ENCODE measurements at places on chromosomes 4 and X. TPM values are rescaled to one million over a fixed set of nuclear protein-coding genes. Genes with fewer than 3 reads are reported as not detected.

DNA sequence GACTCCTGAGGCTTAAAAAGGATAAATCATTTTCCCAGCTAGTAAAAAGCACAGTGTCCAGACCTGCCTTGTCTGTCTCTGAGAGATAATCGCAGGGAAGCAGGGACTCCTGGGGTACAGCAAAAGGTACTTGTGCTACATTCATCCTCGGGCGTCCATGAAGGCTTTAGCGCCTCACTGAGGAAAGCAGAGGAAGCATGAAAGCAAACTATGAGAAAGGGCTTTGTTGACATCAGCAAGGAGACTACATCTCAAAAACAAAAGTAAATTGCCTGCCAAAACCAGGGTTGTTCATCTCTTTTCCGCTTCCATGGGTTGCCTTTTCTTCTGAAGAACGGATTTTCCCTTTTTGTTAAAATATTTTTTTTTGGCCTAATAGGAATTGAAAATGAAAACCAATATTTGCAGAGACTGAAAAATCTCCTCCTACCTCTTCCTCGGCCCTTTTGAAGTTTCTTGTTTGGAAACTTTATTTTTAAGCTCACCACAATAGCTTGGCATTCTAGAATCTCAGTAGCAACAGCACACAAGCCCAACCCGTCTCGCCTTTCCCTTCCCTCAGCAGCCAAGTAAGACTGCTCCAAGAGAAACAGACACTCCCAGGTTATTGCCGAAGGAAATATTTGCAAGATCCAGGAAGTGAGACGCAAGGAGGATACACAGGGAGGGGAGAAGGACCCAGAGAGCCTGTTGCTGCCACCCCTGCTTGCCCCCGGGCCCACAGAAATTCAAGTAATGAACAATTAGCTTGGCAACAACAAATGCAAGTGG is 148.3 kb upstream of the DGKK start:
- no peak for DNase-seq

GRCh38 chrX:7062276-7062675 is 85.2 kb upstream of the STS start:
- DNase-seq = no peak

GRCh38 chr4:107213410-107213809 is 177.3 kb upstream of the DKK2 start:
- DNase-seq = no peak

Gene HSD17B13
- total RNA-seq = 0.49 TPM

Gene ALAS2
- not detected for total RNA-seq
